ENCODE measurements at places on chromosomes 5 and 9.

GRCh38 chr5:151825445-151825844 lies 53.7 kb downstream of the G3BP1 start:
- DNase-seq = peak; percentile 68

DNA sequence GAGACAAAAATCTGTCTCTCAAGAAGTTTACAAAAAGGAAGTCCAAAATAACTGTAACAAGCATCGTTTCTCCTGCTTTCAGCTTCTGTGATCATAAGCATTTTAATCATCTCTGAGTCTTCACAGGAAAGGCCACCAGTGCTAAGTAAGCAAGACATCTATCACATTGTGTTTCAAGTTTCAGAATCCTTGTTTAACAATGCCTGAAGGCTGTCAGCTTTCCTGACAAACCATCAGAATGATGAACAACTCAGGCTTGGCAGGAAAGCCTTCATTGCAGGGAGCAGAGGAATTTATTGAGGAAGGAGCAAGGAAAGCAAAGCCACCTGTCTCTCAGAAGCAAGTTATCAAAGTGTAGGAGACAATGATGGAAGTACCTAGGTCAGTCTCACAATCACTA lies 143.5 kb upstream of the DAPK1 start:
- DNase-seq = no peak

GRCh38 chr9:36158917-36159316 lies 10.3 kb upstream of the CCIN start:
- no peak for DNase-seq

DNA sequence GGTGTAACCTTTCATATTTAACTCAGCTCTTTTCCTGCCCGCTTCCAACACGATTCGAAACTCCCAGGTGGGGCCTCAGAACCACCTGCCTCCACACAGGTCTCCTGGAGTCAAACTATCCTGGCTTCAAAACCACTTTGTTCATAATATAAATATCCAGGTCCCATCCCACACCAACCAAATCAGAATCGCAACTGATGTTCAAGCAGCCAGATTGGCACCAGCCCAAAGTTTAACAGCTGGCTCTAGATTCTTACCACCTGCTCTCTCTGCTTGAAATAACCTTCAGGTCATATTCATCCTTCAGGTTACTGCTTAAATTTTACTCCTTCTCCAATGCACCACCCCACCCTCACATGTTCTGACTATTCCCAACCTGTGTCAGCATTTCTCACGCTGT lies 231.4 kb upstream of the TRPM3 start:
- DNase-seq = no peak

GRCh38 chr9:133252301-133253020 lies 22.5 kb downstream of the ABO start:
- DNase-seq = peak; percentile 45

DNA sequence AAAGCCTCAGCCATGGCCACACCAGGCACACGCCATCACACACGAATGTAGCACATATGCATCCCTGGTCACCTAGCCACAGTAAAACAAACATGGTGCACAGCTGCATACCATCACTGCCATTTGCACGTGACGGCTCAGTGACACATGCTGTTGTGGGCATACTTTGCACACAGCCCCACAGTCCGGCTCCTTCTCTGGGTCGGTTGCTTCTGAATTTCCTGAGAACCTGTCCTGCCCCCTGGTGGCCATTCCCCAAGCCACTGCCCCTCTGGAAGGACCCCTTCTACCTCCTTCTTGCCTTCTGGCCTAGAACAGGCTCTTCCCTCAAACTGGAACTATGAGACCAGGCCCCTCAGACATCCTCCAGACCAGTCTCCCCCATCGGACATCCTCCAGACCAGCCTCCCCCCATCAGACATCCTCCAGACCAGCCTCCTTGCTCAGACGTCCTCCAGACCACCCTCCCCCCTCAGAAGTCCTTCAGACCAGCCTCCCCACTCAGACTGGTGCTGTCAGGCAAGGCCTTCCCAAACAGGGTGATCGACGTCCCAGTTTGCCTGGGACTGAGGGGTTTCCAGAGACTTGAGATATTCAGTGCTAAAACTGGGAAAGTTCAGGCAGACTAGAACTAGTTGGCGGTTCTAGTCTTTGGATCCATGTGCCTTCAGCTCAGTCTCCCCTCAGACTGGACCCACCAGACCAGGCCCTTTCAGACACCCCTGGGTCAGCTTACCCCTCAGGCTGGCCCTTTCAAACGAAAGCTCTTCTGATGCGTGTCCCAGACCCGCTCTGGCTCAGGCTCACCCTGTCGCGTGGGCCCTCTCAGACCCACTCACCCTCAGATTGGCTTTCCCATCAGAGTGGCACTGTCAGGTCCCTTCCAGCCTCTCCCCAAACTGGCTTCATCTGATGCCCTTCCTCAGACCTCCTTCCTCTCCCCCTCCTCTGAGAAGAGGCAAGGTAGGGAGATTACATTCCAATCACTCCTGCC lies 24.3 kb upstream of the ENHO start:
- DNase-seq = peak; percentile 80

DNA sequence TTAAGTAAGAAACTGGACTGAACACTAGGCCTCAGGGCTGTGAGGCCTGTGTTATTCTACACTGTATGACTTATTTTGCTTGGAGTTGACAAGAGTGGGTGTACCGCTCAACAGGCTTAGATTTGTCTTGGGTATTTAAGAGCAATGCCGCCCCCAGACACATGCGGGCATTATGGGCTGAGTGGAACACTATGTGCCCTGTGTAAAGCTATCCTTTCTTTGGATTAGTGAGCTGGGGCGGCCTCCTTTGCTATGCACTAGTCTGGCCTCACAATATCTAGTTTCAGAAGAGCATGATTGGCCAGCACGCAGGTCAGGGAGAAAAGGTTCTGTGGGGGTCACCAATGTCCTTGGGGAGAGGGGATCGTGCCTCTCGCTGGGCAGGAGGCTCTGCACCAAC lies 206.3 kb upstream of the GDNF start:
- DNase-seq = no peak

DNA sequence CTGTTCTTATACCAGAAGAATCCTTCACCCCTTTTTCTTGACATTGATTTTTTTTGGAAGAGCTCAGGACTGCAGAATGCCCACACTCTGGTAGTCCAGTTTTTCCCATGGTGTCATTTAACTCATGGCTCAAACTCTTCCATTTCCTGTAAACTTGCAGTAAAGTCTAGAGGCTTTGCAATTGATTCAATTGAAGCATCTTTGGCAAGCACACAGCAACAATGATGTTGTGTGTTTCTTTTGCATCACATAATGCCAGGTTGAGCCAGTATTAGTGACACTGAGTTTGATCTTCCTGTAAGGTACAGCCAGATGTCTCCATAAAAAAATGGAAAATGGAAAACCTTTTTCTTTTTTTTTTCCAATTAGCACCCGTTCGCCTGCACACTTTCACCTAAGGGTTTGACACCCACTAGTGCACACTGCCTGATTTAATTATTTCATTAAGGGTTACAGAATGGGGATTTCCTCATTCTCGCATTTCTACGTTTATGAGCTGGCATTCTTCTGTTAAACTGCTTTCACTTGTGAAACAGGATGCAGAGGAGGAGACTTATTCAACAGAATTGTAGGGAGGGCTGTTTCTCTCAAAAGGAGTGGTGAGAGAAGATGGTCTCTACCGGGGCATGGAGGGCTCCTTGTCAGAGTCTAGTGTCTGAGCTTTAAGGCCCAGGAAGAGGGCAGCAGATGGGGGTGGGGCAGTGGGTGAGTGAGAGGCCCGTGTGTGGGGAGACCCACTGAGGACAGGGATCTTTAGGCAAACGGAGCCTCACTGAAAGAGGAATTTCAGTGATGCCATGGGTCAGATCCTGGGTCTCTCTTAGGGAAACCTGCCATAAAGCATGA lies 2.2 kb upstream of the S1PR3 start:
- peak; percentile 73 for DNase-seq

DNA sequence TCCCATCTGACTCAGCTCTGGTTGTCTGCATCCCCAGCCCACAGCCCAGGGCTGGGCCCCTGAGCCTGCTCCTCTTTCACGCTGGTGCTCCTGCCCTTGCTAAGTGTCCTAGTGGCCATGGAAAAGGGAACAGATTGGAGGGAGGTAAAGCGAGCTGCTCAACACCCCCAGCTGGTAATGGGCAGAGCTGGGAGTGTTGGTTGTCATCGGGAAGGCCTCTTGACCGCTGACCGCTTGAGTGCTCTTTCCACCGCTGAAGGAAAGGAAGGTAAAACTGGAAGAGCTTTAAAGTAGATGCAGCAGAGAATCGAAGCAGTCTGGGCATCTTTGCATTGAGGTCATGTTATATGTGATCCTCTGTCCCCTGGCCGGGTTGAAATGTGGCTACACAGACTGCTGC lies 60.2 kb downstream of the CRB2 start:
- DNase-seq = no peak

- no peak for DNase-seq
These were observed 176.6 kb downstream of the GABBR2 start for GRCh38 chr9:98532147-98532546.

- DNase-seq = no peak
These were observed 60.4 kb downstream of the WDR41 start for GRCh38 chr5:77431719-77432118.

- no peak for DNase-seq
These were observed 3.1 kb downstream of the SPACA9 start for GRCh38 chr9:132881826-132882225.

DNA sequence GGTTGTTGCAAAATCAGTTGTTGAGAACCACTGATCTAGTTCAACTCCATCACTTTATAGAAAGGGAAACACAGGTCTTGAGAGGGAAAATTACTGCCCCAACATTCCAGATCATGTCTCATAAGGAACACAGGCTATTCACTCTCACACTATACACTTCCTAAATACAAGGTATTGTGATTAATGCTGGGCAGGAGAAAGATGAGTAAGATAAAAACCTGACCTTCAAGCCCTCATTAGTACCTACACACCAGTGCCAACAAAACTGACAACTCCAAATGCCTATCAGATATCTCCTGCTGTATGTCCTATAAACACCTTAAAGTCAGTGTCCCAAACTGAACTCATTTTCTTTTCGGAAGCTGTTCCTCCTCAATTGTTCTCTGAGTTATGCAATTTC lies 8.2 kb downstream of the GNE start:
- DNase-seq = peak; percentile 38
